ENCODE measurements at places on chromosomes 7 and 10. TPM values are rescaled to one million over a fixed set of nuclear protein-coding genes. Genes with fewer than 3 reads are reported as not detected.

The CLIP2 gene
- total RNA-seq = 38.0 TPM

The PAX4 gene
- total RNA-seq = not detected

The GNB2 gene
- 300 TPM for total RNA-seq

The EGR2 gene
- total RNA-seq = 0.46 TPM

The ANKRD30A gene
- not detected for total RNA-seq

The ACBD7 gene
- total RNA-seq = 2.8 TPM

The MYO3A gene
- total RNA-seq = not detected

The IGF2BP3 gene
- total RNA-seq = 117 TPM

The INA gene
- 0.40 TPM for total RNA-seq

The LLCFC1 gene
- total RNA-seq = not detected

The TAF6 gene
- total RNA-seq = 64.6 TPM

The MACC1 gene
- total RNA-seq = not detected

The SFXN4 gene
- 14.5 TPM for total RNA-seq

The DIP2C gene
- total RNA-seq = 10.7 TPM

The PRSS58 gene
- total RNA-seq = not detected

The RGS10 gene
- 21.8 TPM for total RNA-seq

The CALML5 gene
- total RNA-seq = not detected

The HILPDA gene
- total RNA-seq = 14.4 TPM

The CPA1 gene
- total RNA-seq = not detected

The AP4M1 gene
- total RNA-seq = 20.5 TPM

The EIF4EBP2 gene
- 46.6 TPM for total RNA-seq

The CHAT gene
- not detected for total RNA-seq

The MYL10 gene
- total RNA-seq = not detected

The PCDH15 gene
- not detected for total RNA-seq

The KNDC1 gene
- total RNA-seq = not detected

The CPXM2 gene
- 0.42 TPM for total RNA-seq

The GIMAP1 gene
- total RNA-seq = 11.8 TPM

The AS3MT gene
- total RNA-seq = not detected

The OR2A1 gene
- total RNA-seq = not detected

The CCDC3 gene
- total RNA-seq = 1.2 TPM

The POLR2J2 gene
- total RNA-seq = 21.3 TPM

The LRRC18 gene
- not detected for total RNA-seq

The MRC1 gene
- 0.12 TPM for total RNA-seq

The PHKG1 gene
- total RNA-seq = 1.00 TPM

The CACNB2 gene
- total RNA-seq = not detected

The IQCE gene
- total RNA-seq = 11.3 TPM

The MEOX2 gene
- total RNA-seq = 47.8 TPM

The SLC13A1 gene
- not detected for total RNA-seq

Measured in endothelial cell of umbilical vein (primary cell).